Liver (tissue), 10 donors: ENCODE measurements at places on chromosomes 7 and 10. TPM values are rescaled to one million over a fixed set of nuclear protein-coding genes. Genes with fewer than 3 reads are reported as not detected.
A peak's percentile ranks its signal among the peaks of the same experiment; 100 is the strongest.

OR6B1 gene
- 0.05 TPM for total RNA-seq

DNA sequence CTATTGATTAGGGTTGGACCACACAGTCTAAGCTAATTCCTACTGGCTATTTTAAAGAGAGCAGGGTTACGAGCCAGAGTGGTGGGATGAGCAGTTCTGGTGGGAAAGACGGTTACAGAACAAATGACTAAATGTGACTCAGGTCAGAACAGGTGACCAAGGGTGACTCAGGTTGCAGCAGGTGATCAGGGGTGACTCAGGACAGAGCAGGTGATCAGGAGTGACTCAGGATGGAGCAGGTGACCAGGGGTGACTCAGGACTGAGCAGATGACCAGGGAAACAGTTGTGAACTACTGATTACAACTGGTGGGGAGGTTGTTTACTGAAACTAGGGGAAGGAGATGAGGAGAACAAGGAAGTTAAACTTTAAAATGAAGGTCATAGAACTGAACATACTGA, 366.3 kb downstream of the ABCA13 start:
- no peak overlapping the region for H3K27ac ChIP-seq
- no peaks in the 10 kb centered on the region for H3K4me1 ChIP-seq
- H3K27me3 ChIP-seq, result no peaks in the 10 kb centered on the region
- H3K36me3 ChIP-seq, result no peaks in the 10 kb centered on the region
- no peak overlapping the region for H3K4me3 ChIP-seq

- no peaks in the 10 kb centered on the region for H3K27me3 ChIP-seq
- DNase-seq, result no peak
- H3K4me1 ChIP-seq, result no peaks in the 10 kb centered on the region
- H3K4me3 ChIP-seq, result no peak overlapping the region
Measured at GRCh38 chr7:138903186-138903820, 77.9 kb downstream of the KIAA1549 start.

DNA sequence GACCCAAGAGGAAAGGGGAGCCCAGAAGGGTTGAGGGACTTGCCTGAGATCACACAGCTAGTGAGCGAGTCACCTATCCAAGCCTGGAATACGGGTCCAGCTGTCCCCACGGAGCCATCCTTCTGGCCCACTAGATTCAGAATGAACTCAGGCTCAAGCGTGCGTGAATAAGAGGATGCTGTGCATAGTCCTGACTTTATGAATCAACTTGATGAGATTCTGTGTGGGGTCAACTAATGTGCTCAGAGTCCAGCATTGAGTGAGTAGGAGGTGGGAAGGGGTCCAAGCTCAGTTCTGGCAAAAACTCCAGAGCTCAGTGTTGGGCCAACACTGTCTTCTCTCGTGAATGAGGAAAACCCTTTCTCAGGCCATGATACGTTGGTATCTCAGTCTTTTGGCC, 41.4 kb downstream of the CAMK1D start:
- H3K4me1 ChIP-seq, result peaks cover 8% of the 10 kb centered on the region
- peak overlapping the region; percentile 44 for H3K27ac ChIP-seq
- no peak overlapping the region for H3K4me3 ChIP-seq
- H3K27me3 ChIP-seq, result no peaks in the 10 kb centered on the region

- H3K4me1 ChIP-seq, result peaks cover 2% of the 10 kb centered on the region
- H3K27me3 ChIP-seq, result no peaks in the 10 kb centered on the region
- H3K36me3 ChIP-seq, result no peaks in the 10 kb centered on the region
- no peak for DNase-seq
- no peak overlapping the region for H3K4me3 ChIP-seq
Measured at GRCh38 chr7:73730485-73730884, 8.1 kb downstream of the ABHD11 start.
